ENCODE measurements at places on chromosomes 5 and 9.

DNA sequence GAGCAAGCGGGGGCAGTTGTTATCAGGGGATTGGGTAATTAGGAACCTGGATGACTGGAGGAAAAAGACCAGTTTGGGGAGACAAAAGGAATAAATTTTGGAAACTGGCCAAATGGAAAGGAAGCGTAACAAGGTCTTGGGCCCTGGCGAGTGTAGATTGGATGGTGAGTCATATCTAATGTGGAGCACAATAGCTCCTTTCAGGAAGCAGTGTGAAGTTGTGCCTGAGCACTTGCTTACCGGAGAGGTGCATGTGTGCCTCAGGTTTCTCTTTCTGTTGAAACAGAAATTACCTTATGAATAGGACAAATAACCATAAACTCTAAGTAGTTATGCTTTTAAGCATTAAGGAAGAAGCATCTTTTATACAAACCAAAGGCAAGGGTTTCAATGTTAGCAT, 176.4 kb downstream of the KIF4B start:
- DNase-seq: no peak

DNA sequence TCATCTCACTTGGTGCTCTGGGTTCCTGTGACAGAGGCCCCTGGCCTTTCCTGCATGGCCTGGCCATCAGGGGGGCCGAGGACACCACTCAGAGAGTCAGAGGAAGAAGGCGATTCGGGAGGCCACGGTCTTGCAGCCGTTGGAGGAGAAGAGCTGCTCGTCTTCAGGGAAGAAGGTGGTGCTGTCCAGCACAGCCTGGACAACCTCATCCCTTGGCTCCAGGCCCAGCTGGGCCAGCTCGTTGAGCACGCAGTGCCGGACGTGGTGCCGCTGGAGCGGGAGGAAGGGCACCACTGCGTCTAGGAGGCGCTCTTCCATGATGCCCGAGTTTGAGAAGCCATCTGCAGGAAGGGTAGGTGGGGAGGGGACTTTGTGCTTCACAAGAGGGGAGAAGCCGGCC, 3.2 kb downstream of the TOR2A start:
- DNase-seq: no peak

DNA sequence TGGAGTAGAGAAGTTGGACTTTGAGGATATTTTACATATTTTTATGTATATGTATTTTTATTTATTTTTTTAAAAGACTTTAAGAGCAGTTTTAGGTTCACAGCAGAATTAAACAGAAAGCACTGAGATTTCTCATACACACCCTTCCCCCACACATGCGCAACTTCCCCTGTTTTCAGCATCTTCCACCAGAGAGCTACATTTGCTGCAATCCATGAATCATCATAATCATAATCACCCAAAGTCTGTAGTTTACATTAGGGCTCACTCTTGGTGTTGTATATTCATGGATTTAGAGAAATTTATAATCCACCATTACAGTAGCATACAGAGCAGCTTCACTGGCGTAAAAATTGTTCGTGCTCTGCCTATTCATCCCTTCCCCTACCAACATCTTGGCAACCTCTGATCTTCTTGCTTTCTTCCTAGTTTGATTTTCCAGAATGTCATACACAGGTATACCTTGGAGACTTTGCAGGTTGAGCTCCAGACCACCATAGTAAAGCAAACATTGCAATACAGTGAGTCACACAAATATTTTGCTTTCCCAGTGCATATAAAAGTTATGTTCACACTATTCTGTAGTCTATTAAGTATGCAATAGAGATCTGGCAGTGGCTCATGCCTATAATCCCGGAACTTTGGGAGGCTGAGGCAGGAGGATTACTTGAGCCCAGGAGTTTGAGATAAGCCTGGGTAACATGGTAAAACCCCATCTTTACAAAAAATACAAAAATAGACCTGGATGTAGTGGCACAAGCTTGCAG, 9.6 kb upstream of the CCDC171 start:
- no peak for DNase-seq

GRCh38 chr5:63743096-63743798, 219.0 kb downstream of the HTR1A start:
- no peak for DNase-seq

DNA sequence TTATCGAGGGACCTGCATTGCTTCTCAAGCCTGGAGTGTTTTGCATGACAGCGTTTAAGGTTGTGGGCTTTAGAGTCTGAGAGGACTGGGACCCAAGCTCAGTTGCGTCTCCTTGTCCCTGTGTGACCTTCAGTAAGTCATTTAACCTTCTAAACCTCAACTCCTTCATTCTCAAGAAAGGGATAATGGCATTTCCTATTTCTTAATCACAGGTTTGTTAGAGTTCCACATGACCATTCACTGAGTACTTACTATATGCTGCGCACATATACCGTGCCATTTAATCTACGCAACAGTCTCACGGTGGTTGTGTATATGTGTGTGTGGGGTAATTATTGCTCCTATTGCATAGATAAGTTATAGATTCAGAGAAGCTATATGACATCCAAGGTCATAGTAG, 76.3 kb downstream of the MACROH2A1 start:
- DNase-seq: no peak

GRCh38 chr9:123089040-123089439, 55.6 kb downstream of the GPR21 start:
- no peak for DNase-seq

- no peak for DNase-seq
These were observed 6.6 kb downstream of the NINJ1 start for GRCh38 chr9:93127395-93127911.

DNA sequence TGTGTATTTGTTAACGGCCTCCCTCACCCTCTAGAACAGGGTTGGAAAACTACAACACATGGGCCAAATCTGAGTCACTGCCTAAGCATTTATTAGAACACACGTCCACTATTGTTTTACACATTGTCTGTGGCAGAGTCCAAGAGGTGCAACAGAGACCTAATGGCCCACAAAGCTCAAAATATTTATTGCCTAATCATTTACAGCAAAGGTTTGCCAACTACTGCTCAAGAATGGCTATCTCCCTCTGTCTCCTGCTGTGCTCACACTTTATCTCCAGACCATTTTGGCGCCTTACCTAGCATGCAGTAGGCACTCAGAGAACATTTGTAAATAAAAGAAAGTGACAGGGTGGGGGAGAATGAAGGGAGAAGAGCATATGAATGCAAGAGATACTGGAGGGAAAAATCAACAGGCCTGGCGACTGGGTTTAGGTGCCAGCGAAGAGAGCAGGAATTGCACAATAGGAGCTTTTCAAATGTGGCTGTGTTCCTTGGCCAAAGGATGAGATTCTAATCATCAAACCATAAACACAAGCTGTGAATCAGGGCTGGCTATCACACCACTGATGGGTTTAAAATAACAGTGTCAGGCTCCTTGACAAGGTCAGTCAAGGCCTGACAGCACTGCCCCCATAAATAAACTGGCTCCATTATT, 80.3 kb downstream of the EPB41L4A start:
- no peak for DNase-seq

DNA sequence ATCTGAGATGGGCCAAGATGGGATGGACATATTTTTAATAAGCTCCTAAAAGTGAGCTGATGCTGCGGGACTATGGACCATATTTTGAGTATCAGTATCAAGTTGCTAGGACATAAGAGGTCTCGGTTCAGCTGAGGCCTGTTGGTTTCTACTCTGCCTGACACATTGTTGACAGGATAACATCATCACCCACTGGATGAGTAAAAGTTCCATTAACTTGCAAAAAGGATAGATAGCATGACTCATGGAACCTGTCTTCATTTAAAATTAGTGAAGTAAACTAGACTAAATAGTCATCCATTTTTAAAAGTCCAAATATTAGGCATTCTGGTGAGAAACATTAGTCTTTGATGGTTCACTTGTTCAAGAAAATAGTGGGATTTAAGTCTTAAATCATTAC, 33.3 kb downstream of the PARP8 start:
- no peak for DNase-seq

Data from stimulated activated CD4-positive, alpha-beta T cell treated with anti-CD3 and anti-CD28 coated beads, Interleukin-1b, Interleukin-23, amount 100 ng/mL, for 1 hour (primary cell).